ENCODE measurements at places on chromosomes 5 and 9. TPM values are rescaled to one million over a fixed set of nuclear protein-coding genes. Genes with fewer than 3 reads are reported as not detected.

DNA sequence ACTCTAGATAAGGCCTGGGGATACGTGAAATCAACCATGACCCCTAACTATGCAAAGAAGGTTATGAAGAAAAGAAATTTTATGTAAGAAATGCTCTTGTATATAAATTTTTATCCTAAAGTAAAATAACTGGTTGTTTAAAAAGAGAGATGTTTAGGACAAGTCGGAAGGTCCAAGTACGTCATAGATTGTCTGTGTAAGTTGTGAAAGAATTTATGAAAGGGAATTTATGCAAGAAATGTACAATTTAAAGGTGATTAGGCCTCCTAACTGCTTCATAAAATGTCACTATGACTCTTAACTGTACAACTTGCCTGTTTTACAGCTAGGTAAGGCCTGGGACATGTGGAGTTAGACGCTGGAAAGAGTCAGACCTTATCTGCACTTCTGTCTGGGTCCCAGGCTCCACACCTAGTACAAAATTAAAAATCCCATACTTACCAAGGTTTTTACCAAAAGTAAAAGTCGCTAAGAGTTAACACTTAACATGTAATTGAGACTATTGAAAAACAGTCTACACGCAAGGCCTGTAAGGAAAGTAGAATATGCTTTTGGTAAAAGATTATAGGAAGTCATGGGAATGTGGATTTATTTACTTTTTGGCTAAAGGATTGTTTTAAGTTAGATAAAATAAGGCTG, 77.4 kb downstream of the KIAA0825 start:
- DNase-seq, result no peak

GRCh38 chr5:448061-448765, 5.2 kb downstream of the EXOC3 start:
- no peak for DNase-seq

DNA sequence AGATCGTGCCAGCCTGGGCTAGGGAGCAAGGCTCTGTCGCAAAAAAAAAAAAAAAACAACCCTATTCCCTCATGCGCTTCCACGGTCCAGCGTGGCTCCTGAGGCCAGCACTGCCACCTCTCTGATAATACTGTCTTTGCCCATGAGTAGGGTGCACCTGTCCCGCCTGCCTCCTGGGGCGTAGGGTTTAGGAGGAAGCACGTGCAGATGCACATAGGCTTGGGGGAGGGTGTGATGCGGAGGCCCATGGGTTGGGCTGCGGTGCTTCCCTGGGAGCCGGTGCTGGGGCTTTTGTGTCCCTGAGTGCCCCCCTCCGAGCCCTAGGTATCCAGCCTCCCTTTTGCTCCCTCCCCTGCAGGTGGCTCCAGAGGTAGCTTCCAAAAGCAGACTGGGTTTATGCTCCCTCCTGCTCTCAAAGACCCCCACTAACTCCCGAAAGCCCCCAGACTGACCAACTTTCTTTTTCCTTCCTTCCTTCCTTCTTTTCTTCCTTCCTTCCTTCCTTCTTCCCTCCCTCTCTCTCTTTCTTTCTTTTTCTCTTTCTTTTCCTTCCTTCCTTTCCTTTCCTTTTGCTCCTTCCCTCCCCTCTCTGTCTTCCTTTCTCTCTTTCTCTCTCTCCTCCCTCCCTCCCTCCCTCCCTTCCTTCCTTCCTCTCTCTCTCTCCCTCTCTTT, 12.8 kb downstream of the FGFR4 start:
- no peak for DNase-seq

- no peak for DNase-seq
These were observed 816.8 kb downstream of the MTRR start for GRCh38 chr5:8685704-8686103.

Gene ARID3C
- polyA plus RNA-seq, result not detected

Gene AGGF1
- 10.7 TPM for polyA plus RNA-seq

DNA sequence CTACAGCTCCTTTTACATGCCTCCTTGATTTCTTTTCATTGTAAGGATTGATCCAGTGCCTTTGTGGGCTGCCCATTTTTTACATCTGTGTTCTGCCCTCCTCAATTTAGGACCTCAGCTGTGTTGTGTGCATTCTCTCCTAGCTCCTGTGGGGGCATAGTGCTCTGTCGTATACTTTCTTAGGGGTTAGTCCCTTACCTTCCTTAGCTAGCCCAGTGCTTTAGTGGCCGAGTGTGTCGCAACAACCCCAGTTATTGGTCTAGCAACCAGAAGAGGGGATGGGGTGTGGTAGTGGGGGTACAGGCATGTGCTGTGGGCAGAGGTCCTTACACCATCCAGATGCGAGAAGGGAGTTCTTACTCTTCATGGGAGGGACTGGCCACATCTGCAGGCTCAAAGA, 12.1 kb downstream of the MTRR start:
- DNase-seq, result no peak
